Fibroblast of skin of right biceps (primary cell): ENCODE measurements at places on chromosomes 4 and X.
A peak's percentile ranks its signal among the peaks of the same experiment; 100 is the strongest.

DNA sequence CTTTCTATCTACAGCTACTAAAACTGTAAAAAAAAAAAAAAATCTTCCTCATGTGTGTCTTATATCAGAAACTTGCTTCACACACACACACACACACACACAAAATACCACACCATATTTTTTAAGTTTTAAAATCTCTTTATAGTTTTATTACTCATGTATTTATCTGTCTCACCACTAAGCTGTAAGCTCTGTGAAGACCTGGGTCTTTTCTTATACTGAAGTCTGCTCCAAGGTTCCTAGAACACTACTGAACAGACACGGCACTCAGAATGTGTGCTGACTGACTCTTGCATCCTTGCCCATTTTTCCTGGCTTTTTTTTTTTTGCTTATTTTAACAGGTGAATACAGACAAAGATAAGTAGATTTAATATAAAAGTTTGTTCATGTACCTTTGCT, 135.6 kb upstream of the CXXC4 start:
- DNase-seq: no peak

- no peak for DNase-seq
Observed at GRCh38 chr4:110633358-110634341, 10.8 kb upstream of the PITX2 start.

DNA sequence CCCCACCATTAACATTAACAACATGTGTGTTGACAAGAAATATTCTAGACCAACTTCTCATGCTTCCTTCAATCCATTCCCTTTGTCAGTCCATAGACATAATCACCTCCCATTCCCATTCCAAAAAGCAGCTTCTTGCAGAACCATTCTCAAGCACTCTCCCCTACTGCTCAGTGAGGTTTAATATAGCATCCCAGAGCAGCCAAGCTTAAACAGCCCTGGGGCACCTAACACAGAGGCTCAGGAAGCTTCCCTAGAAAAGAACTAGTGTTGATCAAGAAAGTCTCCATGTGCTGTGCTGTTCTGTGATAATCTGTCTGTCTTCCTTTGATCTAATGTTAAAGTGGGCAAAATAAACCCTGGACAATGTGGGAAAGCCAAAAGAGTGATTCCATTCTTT, 174.2 kb upstream of the NOCT start:
- DNase-seq: no peak

DNA sequence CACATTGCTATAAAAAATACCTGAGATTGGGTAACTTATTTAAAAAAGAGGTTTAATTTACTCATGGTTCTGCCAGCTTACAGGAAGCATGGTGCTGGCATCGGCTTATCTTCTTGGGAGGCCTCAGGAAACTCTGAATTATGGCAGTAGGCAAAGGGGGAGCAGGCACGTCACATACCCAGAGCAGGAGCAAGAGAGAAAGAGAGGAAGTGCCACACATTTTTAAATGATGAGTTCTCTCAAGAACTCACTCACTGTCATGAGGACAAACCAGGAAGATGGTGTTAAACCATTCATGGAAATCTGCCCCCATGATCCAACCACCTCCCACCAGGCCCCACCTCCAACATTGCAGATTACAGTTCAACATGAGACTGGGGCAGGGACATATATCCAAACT, 10.0 kb upstream of the AFF1 start:
- DNase-seq: peak; percentile 95

DNA sequence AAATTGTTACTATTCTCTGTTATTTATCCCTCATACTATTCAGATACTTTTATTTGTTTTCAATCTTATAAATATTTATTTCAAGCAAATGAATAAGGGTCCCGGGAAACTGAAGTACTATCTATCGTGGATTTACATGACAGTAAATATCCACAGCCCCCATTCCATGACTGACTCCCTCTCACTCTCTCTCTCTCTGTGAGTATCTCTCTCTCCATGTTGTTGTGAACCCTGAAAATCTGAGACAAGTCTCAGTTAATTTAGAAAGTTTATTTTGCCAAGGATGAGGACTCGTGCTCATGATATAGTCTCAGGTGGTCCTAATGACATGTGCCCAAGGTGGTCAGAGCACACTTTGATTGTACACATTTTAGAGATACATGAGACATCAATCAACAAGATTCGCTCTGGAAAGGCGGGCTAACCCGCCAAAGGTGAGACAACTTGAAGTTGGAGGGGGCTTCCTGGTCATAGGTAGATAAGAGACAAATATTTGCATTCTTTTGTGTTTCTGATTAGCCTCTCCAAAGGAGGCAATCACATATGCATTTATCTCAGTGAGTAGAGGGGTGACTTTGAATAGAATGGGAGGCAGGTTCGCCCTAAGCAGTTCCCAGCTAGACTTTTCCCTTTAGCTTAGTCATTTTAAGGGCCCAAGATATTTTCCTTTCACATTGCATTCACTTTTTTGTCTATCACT, 986.4 kb downstream of the NLGN4X start:
- DNase-seq: no peak

GRCh38 chrX:119605464-119606279, 552 bp downstream of the NKRF start:
- DNase-seq: peak; percentile 3

GRCh38 chr4:14083150-14083549, 455.6 kb upstream of the BOD1L1 start:
- no peak for DNase-seq

- no peak for DNase-seq
Observed at GRCh38 chr4:71941001-71941400, 90.8 kb upstream of the NPFFR2 start.

GRCh38 chrX:12563121-12563520, 228.1 kb upstream of the PRPS2 start:
- DNase-seq: peak; percentile 54

DNA sequence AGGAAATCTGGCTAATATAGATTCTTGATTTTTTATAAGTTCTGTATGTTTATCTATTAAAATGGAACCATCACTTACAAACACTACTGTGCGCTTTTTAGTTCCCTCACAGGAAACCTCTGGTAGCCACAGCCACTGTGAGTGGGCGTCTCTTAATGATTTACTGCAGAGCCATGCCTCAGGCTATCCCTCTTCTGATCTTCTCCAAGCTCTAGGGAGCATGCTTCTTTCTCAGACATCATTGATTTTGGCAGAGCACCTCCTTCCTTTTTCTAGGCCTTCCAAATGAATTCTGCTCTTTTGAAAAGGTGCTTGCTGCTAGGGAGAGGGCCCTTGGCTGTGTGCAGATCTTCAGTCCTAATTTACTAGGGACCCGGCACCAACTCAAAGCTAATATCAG, 61.1 kb upstream of the STS start:
- no peak for DNase-seq

DNA sequence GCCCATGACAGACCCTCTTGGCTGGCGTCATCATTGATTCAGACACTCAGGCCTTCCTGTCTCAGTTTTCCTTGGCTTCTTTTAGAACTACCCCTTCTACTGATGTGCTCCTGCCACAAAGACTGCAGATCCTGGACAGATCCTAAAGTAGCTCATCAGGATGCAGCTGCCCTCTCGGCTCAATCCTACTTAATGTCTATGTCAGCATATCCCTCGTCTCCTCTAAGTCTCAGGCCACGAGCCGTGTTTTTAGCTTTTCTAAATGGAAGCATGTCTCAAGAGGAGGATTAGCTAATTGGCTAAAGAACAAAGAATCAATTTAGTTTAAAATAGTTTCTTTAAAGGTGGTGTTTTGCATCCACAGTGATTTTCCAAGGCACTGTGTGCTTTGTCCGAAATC, 447.7 kb downstream of the STIM2 start:
- DNase-seq: no peak

DNA sequence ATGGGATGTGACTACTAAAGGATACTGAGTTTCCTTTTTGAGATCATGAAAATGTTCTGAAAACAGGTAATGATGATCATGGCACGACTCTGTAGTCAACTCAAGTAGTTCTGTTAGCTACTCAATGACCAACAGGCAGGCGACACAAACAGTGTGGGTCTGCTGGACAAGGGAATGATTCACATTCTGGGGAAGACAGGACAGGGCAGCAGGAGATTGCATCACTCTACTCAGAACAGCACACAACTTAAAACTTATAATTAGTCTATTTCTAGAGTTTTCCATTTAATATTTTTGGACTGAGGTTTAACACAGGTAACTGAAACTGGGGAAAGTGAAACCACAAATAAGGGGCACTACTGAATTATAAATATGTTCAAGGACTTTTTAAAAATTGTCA, 365.2 kb downstream of the PRDM5 start:
- peak; percentile 35 for DNase-seq

DNA sequence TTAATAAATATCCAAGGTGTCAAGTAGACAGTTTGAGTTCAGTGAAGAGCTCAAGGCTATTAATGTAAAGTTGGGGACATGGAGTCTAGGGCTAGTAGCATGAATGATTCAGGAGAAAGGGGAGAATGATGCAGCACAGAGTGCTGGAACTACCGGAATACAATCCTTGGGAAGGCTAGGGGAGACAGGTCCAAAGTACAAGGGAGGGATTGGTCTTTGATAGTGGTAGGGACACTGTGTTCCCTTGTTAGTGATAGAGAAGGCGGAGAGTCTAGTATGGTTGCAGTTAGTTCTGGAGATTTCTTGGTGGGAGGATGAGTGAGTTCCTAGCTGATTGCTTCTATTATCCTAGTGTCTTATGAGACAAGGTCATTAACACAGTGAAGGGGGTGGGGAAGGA, 8.7 kb downstream of the GCNA start:
- DNase-seq: no peak

GRCh38 chr4:186900232-186900900, 176.7 kb upstream of the FAT1 start:
- peak; percentile 83 for DNase-seq

GRCh38 chrX:16196829-16197228, 29.5 kb downstream of the MAGEB17 start:
- peak; percentile 14 for DNase-seq

DNA sequence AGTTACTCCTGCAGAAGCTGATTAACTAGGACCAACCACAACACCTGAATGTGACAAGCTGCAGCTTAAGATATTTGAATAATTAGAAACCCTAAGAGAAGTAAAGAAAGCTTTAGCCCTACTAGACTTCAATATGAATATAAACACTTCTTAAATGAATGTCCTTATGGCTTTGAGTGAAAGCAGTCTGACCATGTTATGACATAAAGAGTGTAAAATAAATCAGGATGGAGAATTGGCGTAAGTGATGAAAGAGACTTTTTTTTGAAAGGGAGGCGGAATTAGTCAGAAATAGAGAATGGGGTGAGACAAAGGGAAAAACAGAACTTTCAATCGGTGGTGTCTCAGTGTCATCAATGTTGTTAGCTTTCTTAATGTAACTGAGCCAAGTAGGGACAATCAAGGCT, 117.2 kb upstream of the MAGEB16 start:
- no peak for DNase-seq

DNA sequence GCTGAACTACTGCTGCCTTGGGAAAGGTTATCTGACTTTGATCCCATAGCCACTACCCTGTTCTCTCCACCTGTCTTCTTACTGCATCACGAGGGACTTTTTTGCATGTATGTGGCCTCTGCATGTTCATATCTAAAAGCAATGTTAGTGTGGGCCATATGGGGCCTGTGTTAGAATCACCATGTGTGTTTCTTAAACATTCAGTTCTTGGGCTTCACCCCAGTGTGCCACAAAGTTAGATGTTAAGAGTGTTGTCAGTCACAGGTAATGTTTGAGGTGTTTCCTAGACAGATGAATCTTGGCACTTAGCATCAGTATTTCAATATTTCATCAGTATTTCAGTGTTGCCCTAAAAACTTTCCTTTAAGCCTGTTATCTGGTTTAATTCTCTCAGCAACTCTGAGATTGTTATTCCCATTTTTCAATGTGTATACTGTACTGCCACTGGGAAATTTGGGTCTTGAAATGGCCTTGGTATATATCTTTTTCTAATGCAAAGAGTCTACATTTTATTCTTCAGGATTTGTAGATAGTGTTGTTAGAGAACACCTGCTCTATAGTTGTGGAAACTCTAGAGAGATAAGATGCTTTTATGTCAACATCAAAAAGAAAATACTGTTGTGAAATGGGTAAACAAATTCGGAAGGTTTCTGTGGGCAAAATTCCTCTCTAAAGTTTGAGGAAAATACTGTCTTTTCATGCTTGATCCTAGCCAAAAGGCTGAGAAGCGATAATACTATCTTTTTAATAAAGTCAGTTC, 259.7 kb downstream of the BMPR1B start:
- no peak for DNase-seq

DNA sequence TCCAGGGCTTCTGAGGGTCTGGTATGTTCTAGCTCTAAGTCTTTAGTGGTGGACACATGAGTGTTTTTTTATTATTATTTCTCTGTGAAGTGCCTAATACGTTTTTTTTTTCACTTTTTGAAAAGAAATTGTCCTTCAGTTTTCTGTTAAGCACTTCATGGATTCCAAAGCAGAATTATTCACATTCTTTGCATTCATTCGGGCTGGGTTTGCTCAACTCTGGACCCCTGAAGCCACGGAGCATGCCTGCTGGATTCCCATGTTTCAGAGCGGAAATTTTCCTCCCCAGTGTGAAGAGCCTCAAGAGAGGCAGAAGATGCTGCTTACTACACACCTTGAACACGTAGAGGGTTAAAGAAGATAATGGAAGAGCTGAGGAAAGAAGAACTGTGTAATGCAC, 107.5 kb downstream of the EGF start:
- DNase-seq: peak; percentile 67

- no peak for DNase-seq
Observed at GRCh38 chr4:153004081-153004850, 68.1 kb downstream of the FHDC1 start.

DNA sequence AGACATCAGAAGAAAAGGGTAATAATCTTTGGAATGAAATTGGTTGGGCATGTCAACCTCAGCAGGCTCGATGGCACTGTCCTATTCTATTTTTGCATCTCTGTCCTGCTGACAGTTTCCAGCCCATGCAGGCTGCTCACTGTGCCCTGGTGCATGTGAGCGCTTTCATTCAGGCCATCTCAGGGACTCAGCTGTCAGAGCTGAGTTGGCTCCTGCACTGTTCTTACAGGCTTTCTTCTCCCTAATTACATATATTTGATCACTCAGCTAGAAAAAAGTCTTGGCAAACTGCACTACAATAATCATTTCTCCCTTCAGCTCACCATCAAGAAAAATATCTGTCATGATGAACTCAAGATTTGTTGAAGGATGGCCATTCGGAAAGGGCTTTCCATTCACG, 84.7 kb downstream of the RASL11B start:
- no peak for DNase-seq

DNA sequence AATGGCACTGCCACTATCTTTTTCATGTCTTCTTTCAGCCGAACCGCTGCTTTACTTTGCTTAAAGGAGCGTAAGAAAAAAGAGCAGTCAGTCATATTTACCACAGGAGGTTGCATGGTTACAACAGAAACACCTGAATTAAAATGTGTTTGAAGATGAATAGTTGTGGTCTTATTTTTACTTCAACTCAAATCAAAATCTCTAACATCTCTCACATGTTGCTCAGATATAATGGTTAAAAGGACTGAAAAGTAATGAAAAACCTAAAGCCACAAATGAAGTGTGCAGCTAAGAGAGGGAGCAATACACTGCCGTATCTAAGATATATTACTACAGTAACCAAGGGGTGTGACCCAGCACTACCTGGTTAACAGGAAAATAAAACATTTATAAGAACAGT, 27.4 kb downstream of the FAM13A start:
- no peak for DNase-seq

GRCh38 chr4:156251373-156252065, 297.9 kb upstream of the CTSO start:
- no peak for DNase-seq
